CD4-positive, alpha-beta T cell treated with Interleukin-12 subunit alpha and Interleukin-12 subunit beta, for 1 hour (primary cell): ENCODE measurements at places on chromosomes 6 and 20.
A peak's percentile ranks its signal among the peaks of the same experiment; 100 is the strongest.

DNA sequence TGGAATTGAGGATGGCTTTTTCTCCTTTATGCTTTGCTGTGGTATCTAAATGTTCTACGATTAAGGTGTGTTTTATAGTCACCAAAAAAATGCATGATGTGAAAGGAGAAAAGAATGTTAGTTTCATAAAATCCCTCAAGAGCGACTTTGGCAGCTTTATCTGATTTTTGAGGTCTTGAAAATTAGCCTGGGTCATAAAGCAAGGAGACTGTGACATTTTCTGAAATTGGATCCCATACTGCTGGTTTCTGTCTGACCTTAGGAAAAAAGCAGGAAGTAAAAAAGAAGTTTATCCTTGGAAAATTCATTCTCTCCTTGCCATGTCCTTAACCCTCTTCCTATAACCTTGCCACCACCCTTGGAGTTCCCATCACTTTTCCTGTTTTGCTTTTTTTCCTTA, 525.3 kb downstream of the CD83 start:
- no peak for DNase-seq

DNA sequence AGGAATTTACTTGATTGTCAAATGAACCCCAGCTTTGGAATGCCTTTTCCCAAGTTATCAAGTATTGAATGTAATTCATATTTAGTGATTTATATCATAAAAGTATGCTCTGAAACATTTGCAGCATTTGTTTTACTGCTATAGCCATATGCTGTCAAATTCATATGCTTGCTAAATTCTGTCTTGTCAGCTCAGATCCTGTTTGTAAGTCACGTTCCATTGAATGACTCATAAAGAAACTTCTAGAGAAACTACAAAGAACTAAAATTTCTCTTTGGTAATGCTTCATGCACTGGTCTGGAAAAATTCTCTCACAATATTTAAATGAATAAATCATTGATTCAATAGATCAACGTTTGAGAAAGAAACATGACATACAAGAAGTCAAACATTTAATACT, 445.9 kb downstream of the PHF3 start:
- DNase-seq, result no peak

- DNase-seq, result no peak
Observed at GRCh38 chr20:14595051-14595450, 257.6 kb upstream of the FLRT3 start.

DNA sequence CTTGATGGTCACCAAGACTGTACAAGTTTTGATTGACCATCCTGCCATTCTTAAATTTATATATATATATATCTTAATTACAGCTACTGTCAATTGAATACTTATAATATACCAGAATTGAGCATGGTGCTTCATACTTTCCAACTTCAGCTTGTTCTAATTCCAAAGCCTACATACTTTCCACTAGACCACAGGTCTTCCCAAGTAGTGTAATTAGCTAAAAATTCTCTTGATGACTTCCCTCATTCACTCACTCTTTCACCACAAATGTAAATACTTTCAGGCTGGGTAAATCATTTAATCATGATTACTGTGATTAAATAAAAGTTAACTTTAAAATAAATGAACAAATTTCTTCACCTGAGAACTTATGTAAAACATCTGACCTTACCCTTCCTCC, 3.4 kb downstream of the ASF1A start:
- DNase-seq, result no peak

DNA sequence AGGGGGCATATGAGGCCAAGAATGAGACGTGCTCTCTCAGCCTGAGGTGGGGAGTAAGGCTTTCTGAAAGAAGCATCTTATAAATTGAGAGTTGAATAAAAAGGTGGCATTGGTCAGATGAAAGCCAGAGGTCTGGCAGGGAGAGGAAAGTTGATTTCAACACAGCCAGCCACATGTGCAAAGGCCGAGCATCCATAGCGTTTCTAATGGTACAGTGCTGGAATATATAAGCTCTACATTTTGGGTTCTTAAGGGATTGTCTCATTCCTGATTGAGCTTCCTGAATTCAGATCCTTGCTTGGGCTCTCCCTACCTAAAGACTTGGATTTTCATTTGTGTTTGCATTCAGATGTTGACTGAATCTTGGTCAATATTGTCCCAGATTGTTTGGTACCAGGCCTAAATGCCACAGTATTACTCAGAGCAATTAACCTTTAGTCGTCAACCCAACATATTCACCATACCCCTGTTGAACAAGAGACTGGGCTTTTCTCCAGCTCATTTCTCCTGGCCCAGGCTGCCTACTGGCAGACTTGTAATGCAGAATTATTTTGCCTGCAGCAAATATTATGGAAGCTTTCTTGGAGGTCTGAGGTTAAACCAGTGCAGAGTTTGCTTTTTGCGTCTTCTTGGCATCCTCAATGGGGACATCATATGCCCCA, 14.5 kb upstream of the BCAS1 start:
- no peak for DNase-seq

DNA sequence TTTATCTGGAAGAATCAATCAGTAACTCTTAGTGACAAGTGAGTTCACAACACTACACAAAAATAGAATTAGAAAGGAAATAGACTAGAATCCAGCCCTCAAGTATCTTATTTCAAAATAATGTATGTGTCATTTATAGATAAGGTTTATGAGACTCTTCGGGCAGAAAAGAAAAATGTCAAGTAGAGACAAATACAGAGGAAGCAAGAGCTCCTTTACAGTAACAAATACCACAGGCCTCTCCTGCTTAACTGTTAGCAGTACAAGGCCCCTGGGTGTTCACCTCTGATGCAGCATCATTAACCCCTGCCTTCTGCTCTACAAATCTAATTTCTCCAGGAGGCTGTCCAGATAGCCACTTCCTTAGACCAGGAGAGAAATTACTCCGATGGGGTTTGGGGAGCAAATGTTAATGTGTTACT, 76.7 kb downstream of the UBE3D start:
- no peak for DNase-seq

DNA sequence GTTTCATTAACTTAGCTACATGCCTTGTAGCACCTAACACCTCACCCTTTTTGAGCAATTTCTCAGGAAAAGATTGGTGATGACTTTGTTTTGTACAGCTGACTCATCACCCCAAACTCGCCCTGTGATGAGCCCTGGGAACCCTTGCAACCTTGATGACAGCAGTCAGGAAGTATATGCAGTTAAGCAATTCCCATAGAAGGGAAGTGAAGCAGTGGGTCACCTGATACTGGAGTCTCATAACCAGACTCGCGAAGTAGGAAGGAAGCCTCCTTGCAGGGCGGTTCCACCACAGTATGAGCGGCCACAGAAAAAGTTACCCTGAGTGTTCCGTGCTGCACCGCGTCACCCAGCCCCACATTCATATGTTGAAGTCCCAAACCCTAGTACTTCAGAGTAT, 82.0 kb upstream of the EDN1 start:
- peak; percentile 13 for DNase-seq

DNA sequence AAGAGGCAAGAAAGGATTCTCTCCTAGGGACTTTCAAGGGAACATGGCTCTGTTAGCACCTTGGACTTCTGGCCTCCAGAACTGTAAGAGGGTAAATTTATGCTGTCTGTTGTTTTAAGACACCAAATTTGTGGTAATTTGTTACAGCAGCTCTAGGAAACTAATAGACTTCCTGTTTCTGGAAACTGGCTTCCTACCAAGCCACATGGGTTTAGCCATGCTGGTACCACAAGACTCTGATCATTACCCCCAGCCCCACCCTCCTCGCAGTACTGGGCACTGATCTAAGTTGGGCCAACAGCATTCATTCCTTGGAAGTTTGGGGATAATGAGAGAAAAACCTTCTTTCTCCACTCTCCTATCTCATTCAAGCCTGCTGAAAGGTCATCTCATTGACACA, 109.5 kb upstream of the SMLR1 start:
- DNase-seq, result peak; percentile 14
